ENCODE measurements at places on chromosomes 13 and 19.

- no peak for DNase-seq
These were observed 19.7 kb upstream of the IRGC start for GRCh38 chr19:43695985-43696704.

DNA sequence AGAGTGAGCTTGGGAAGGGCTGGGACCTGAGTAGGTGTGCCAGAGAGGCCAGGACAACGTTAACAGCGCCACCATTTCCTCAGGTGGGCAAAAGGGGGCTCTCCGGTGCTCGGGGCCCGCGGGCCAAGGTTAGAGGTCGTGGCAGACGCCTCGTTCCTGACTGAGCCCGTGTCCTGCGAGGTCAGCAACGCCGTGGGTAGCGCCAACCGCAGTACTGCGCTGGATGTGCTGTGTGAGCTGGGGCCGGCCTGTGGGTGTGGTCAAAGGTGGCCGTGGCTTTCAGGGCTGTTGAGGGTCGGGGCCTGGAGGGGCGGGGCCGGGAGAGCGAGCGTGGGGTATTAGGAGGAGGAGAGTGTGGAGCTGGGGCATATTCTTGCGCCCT lies 3.7 kb downstream of the KIRREL2 start:
- no peak for DNase-seq

- DNase-seq, result no peak
These were observed 31.0 kb downstream of the RUBCNL start for GRCh38 chr13:46355901-46356590.

GRCh38 chr13:44739120-44739519 lies 163.0 kb upstream of the TSC22D1 start:
- DNase-seq, result no peak

GRCh38 chr13:99626461-99627082 lies 125.3 kb downstream of the TM9SF2 start:
- no peak for DNase-seq
